MCF 10A (cell line): ENCODE measurements at places on chromosomes 6 and 20.
A peak's percentile ranks its signal among the peaks of the same experiment; 100 is the strongest.

DNA sequence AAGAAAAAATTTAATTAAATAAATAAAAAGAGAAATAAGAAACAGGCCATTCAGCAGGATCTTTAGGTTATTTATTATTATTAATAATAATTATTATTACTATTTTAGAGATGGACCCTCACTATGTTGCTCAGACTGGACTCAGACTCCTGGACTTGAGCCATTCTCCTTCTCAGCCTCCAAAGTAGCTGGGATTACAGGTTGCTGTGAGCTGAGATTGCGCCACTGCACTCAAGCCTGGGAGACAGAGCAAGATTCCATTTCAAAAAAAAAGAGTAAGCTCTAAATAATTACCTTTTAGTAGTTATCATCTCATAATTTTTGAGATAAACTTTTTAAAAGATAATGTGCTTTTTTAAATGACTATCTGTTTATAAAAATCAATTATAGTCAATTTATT is 1102.8 kb upstream of the GJE1 start:
- DNase-seq = peak; percentile 20
- no peaks in the 10 kb centered on the region for H3K36me3 ChIP-seq
- no peak overlapping the region for H3K4me3 ChIP-seq
- no peak overlapping the region for H3K27ac ChIP-seq
- H3K4me1 ChIP-seq = no peaks in the 10 kb centered on the region

DNA sequence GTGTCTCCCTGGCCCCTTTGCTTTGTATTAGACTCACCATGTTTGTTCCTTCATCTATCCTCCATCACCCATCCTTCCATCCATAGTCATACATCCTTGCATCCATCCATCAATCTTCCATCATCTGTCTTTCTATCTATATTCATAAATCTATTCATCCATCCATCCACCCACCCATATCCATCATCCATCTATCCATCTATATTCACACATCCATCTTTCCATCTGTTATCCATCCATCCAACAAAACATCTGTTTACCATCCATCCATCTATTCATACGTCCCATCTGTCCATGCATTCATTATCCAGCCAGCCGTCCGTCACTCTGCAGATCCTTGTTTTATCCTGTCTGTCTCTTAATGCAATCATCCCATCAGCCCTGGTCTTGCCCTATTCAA is 10.6 kb downstream of the DDR1 start:
- peak overlapping the region; percentile 37 for H3K27ac ChIP-seq
- peaks cover 77% of the 10 kb centered on the region for H3K36me3 ChIP-seq
- H3K4me3 ChIP-seq = no peak overlapping the region
- H3K4me1 ChIP-seq = peaks cover 13% of the 10 kb centered on the region

DNA sequence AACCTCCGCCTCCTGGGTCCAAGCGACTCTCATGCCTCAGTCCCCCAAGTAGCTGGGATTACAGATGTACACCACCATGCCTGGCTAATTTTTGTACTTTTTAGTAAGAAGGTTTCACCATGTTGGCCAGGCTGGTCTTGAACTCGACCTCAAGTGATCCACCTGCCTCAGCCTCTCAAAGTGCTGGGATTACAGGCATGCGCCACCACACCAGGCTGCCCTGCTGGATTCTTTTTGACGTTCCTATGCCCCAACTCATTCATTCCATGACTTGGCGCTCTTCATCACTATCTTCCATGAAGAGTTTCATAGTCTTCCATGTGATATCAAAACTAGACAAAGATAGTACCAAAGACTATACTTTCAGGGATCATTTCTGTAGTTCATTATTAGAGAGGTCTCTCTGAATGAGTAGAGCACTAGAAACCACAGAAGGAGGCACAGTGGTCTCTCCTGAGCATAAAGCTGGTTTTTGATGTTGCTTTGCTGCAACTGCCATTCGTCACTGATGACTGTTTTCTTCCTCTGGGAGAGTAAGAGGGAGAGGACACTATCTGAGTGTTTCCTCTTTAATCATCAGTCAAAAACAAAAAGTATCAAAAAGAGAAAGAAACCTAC is 23.5 kb downstream of the DNAAF9 start:
- no peaks in the 10 kb centered on the region for H3K27me3 ChIP-seq
- H3K4me3 ChIP-seq = no peak overlapping the region
- no peak overlapping the region for H3K27ac ChIP-seq
- H3K4me1 ChIP-seq = no peaks in the 10 kb centered on the region
- DNase-seq = no peak

DNA sequence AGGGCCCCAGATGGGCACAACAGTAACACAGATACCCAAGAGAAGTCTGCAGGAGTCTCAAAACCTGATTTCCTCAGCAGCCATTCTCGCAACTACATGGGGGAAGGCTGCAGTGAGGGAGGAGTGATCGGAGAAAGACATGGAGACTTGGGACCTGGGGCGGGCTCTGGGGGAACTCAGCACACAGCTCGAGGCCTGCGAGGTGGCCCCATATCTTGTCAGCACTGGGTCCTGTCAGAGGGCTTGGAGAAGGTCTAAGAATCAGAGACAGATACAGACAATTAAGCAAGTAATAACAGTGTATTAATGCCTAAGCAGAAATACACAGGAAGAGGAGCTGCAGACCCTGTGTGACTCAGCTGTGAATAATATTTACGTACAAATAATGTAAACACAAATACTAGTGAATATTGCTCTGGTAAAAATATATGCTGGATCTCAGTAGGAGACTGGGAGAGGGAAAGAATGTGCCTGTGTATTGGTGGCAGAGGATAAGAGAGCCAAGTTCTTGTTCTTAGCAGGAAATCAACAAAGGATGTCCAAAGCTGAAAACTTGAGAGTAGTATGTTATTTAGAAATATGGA is 336.2 kb downstream of the ZFAND3 start:
- no peak overlapping the region for H3K4me3 ChIP-seq
- H3K4me1 ChIP-seq = peaks cover 4% of the 10 kb centered on the region
- H3K27me3 ChIP-seq = no peaks in the 10 kb centered on the region
- H3K27ac ChIP-seq = no peak overlapping the region

- H3K36me3 ChIP-seq = no peaks in the 10 kb centered on the region
- H3K27ac ChIP-seq = no peak overlapping the region
- no peak overlapping the region for H3K4me3 ChIP-seq
Observed at GRCh38 chr20:32063695-32064094, 11.7 kb downstream of the HCK start.

GRCh38 chr20:46995561-46996142 is 101.0 kb downstream of the EYA2 start:
- H3K36me3 ChIP-seq = peaks cover 4% of the 10 kb centered on the region
- no peak overlapping the region for H3K27ac ChIP-seq
- no peak overlapping the region for H3K4me3 ChIP-seq
- peaks cover under 1% of the 10 kb centered on the region for H3K4me1 ChIP-seq

- H3K27me3 ChIP-seq = no peaks in the 10 kb centered on the region
- peaks cover 3% of the 10 kb centered on the region for H3K4me1 ChIP-seq
- no peak for DNase-seq
- no peak overlapping the region for H3K4me3 ChIP-seq
Observed at GRCh38 chr20:46985250-46985649, 90.6 kb downstream of the EYA2 start.

DNA sequence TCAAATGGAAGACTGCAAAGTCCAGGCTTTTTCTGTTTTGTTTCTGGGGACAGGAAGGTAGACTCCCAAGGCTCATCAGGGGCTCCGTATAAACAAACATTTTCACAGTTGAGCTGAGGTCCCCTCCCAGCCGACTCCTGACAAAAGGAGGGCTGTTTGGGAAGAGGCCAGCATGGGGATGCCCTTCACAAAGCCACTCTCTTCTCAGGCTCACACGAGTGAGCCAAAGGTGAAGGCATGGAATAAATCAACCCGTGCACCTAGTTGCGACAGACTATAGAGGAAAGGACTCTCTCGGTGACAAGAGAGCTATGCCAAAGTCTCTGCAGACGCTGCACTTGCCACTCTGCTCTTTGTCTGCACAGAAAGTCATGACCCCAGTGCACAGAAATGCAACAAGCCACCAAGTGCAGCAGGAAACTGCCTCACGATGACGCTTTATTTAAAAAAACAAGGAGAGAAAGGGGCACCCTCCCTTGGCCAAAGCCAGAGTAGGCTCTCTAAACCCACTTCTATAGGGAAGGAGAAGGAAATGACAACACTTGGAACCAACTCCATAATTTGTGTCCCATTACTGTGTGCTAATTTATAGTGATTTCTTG is 21.0 kb downstream of the JAG1 start:
- DNase-seq = no peak
- no peak overlapping the region for H3K27ac ChIP-seq
- peaks cover 15% of the 10 kb centered on the region for H3K4me1 ChIP-seq
- peaks cover 96% of the 10 kb centered on the region for H3K36me3 ChIP-seq
- no peak overlapping the region for H3K4me3 ChIP-seq
- no peaks in the 10 kb centered on the region for H3K27me3 ChIP-seq

GRCh38 chr6:10578723-10579122 is 57.6 kb downstream of the GCNT2 start:
- no peak overlapping the region for H3K27ac ChIP-seq
- no peak overlapping the region for H3K4me3 ChIP-seq
- DNase-seq = no peak

GRCh38 chr20:48192109-48192508 is 406.8 kb upstream of the SULF2 start:
- no peak overlapping the region for H3K27ac ChIP-seq
- H3K4me1 ChIP-seq = peaks cover 15% of the 10 kb centered on the region
- H3K4me3 ChIP-seq = no peak overlapping the region
- no peaks in the 10 kb centered on the region for H3K27me3 ChIP-seq
- no peaks in the 10 kb centered on the region for H3K36me3 ChIP-seq

GRCh38 chr6:91196729-91197128 is 609.9 kb upstream of the MAP3K7 start:
- peaks cover 30% of the 10 kb centered on the region for H3K27me3 ChIP-seq
- no peak overlapping the region for H3K4me3 ChIP-seq
- H3K4me1 ChIP-seq = no peaks in the 10 kb centered on the region
- no peak overlapping the region for H3K27ac ChIP-seq
- no peaks in the 10 kb centered on the region for H3K36me3 ChIP-seq

GRCh38 chr20:61252601-61253263 is 671 bp downstream of the CDH4 start:
- H3K4me3 ChIP-seq = peak overlapping the region; percentile 68
- peaks cover 16% of the 10 kb centered on the region for H3K4me1 ChIP-seq

- no peak overlapping the region for H3K27ac ChIP-seq
- H3K36me3 ChIP-seq = no peaks in the 10 kb centered on the region
- peaks cover 11% of the 10 kb centered on the region for H3K27me3 ChIP-seq
Observed at GRCh38 chr20:16245879-16246278, 327.4 kb downstream of the KIF16B start.

GRCh38 chr6:40735121-40735520 is 148.0 kb upstream of the LRFN2 start:
- DNase-seq = no peak
- no peaks in the 10 kb centered on the region for H3K36me3 ChIP-seq
- no peak overlapping the region for H3K4me3 ChIP-seq
- no peaks in the 10 kb centered on the region for H3K27me3 ChIP-seq

GRCh38 chr6:54102238-54102637 is 9.0 kb upstream of the MLIP start:
- no peak overlapping the region for H3K4me3 ChIP-seq
- H3K36me3 ChIP-seq = no peaks in the 10 kb centered on the region
- DNase-seq = no peak
- no peaks in the 10 kb centered on the region for H3K27me3 ChIP-seq
- no peak overlapping the region for H3K27ac ChIP-seq

GRCh38 chr6:135088818-135089809 is 34.5 kb upstream of the HBS1L start:
- H3K4me1 ChIP-seq = no peaks in the 10 kb centered on the region
- H3K36me3 ChIP-seq = no peaks in the 10 kb centered on the region
- H3K4me3 ChIP-seq = no peak overlapping the region
- peak; percentile 77 for DNase-seq
- peaks cover 15% of the 10 kb centered on the region for H3K27me3 ChIP-seq

DNA sequence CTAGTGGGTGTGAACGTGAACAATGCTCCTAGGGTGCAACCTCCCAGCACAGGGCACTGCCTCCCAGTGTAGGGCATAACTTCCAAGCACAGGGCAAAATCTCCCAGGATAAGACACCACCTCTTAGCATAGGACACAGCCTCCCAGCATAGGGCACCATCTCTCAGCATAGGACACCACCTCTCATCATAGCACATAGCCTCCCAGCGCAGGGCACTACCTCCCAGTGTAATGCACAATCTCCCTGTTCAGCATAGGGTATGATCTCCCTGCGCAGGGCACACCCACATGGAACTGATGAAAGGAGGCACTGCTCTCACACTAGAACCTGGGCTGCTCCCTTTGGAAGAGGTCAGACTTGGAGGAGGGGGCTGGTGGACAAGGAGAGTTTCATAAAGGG is 21.3 kb upstream of the CST1 start:
- H3K27me3 ChIP-seq = no peaks in the 10 kb centered on the region
- no peak for DNase-seq
- H3K4me1 ChIP-seq = no peaks in the 10 kb centered on the region
- H3K36me3 ChIP-seq = no peaks in the 10 kb centered on the region
- no peak overlapping the region for H3K27ac ChIP-seq
- no peak overlapping the region for H3K4me3 ChIP-seq

DNA sequence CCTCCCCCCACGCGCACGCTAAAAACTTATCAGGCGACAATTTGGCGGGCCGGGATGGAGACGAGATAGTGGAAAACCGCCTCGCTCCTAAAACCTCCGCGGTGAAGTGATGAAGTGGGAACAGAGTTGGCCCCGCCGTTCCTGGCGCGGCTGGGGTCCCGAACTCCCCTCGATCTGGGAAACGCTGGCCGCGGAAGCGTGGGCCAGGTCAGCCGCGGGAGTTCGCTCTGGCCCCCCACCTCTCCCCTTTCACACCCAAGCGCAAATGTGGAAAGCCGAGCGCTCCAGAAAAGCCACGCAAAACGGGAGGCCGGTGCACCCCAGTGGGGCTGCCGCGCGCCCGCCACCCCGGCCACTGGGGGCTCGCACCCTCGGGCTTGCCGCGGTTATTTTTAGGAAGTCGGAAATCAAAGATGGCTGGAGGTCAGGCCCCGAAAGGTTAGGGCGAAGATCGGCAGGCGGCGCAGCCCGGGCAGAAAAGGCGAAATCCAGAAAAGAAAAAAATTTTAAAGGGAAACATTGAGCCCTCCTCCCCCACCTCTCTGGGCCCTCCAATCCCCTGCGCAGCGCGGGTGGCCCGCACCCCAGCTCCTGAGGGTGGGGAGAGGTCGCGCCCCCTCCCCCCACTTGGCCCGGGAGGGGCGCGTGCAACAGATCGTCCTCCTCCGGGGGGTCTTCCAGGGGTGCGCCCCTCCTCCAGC is 1.0 kb downstream of the SALL4 start:
- no peak overlapping the region for H3K27ac ChIP-seq
- H3K36me3 ChIP-seq = no peaks in the 10 kb centered on the region

DNA sequence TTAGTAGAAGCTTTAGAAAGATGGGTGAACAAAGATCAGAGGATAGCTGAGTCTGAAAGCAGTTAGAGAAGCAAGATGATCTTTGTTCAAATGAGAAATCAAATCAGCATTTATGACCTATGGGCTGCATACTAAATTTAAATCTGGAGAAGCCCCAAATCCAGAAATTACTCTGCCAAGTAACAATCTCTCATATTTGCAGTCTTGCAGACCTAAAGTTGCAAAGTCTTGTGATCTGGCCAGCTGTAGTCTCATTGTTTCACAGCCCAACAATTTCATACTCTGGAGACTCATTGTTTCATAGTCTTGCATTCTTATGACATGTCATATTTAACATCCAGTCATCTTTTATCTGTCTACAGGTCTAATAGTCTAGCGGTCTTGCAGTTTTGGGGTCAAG is 364.9 kb upstream of the RSPO3 start:
- H3K27ac ChIP-seq = no peak overlapping the region
- H3K4me1 ChIP-seq = no peaks in the 10 kb centered on the region
- DNase-seq = no peak
- no peaks in the 10 kb centered on the region for H3K36me3 ChIP-seq
- no peak overlapping the region for H3K4me3 ChIP-seq
- peaks cover 34% of the 10 kb centered on the region for H3K27me3 ChIP-seq

GRCh38 chr6:73830119-73830518 is 134.1 kb downstream of the CD109 start:
- peaks cover 31% of the 10 kb centered on the region for H3K36me3 ChIP-seq
- no peaks in the 10 kb centered on the region for H3K4me1 ChIP-seq
- H3K27me3 ChIP-seq = no peaks in the 10 kb centered on the region
- DNase-seq = no peak
- H3K4me3 ChIP-seq = no peak overlapping the region
- H3K27ac ChIP-seq = no peak overlapping the region
